ENCODE measurements at places on chromosomes 3 and 15.

DNA sequence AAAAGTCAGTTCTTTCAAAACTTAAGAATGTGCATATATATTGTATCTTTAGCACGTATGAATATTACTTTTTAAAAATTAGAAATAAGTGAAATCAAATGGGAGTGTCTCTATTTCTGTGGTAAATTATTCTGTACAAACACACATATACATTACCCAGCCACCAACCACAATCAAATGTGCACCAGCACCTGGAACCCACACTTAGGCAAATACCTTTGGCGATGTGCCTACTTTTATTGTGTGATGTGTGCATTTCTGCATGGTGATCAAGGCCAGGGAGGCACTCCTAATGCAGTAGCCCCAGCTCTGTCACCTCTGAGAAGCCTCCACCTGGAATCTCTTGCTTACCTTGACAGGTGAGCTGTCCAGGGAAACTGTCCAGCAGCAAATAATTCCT, 76.9 kb downstream of the PIK3R4 start:
- peaks cover 11% of the 10 kb centered on the region for H3K36me3 ChIP-seq
- H3K27ac ChIP-seq: no peak overlapping the region
- no peak for DNase-seq
- no peaks in the 10 kb centered on the region for H3K27me3 ChIP-seq
- H3K4me3 ChIP-seq: no peak overlapping the region

GRCh38 chr3:187919048-187919447, 173.8 kb upstream of the BCL6 start:
- no peaks in the 10 kb centered on the region for H3K36me3 ChIP-seq
- no peak overlapping the region for H3K4me3 ChIP-seq
- H3K27ac ChIP-seq: peak overlapping the region; percentile 48
- no peak for DNase-seq
- H3K27me3 ChIP-seq: peaks cover 7% of the 10 kb centered on the region

DNA sequence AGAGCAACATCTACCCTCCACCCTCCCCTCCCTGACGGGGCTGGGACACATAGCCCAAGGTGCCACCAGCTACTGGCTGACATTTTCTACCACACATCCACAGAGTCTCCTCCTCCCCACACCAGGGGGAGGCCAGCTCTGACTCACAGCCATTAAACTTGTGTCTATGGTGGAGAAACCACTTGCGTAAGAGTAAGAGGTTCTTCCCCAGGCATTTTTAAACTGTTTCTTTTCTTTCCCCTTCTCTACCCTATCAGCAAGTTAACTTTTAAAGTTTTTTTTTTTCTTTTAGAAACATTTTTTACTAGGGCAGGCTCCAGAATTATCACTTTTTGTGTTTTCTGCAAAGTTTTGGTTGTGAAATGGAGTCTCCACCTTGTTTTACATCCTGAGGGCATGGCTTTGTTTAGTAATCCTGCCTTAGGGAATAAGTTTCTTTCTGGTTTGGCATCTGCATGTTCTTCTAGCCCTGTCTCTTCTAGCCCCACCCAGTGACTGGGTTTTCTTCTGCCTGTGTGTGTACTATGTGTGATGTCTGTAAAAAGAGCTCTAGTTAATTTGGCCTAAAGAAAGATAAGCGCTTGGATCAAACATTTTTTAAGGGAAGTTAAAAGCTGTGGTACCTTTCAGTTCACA, 148.8 kb upstream of the GADL1 start:
- no peak overlapping the region for H3K27ac ChIP-seq
- H3K27me3 ChIP-seq: no peaks in the 10 kb centered on the region
- peaks cover 2% of the 10 kb centered on the region for H3K36me3 ChIP-seq
- peaks cover 4% of the 10 kb centered on the region for H3K4me1 ChIP-seq
- no peak for DNase-seq

GRCh38 chr3:67713764-67714469, 59.5 kb upstream of the SUCLG2 start:
- no peak overlapping the region for H3K4me3 ChIP-seq
- no peak overlapping the region for H3K27ac ChIP-seq
- H3K4me1 ChIP-seq: peaks cover 3% of the 10 kb centered on the region
- H3K27me3 ChIP-seq: no peaks in the 10 kb centered on the region
- no peak for DNase-seq

GRCh38 chr3:8499181-8499611, 2.4 kb upstream of the LMCD1 start:
- no peak for DNase-seq
- H3K27me3 ChIP-seq: no peaks in the 10 kb centered on the region
- H3K4me3 ChIP-seq: no peak overlapping the region
- no peaks in the 10 kb centered on the region for H3K36me3 ChIP-seq

GRCh38 chr3:24945563-24945962, 450.9 kb upstream of the THRB start:
- H3K4me3 ChIP-seq: no peak overlapping the region
- H3K27me3 ChIP-seq: no peaks in the 10 kb centered on the region
- no peak overlapping the region for H3K27ac ChIP-seq
- DNase-seq: no peak
- no peaks in the 10 kb centered on the region for H3K4me1 ChIP-seq

DNA sequence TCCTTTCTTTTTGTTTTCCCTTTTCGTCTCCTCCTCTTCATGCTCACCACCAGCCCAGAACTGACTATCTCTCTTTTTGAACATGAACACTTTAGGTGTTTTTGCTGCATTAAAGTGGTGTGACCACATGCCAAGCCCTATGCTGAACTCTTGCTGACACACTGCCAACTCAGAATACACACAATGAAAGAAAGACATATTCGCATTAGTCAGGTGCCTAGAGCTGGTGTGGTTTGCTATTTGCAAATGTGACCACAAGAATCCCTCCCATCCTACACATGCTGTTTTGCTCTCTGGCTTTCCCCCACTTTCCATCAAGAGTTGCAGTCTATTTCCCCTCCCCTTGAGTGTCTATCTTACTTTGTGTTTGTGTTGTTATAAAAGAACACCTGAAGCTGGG, 967.8 kb upstream of the CFAP20DC start:
- no peak overlapping the region for H3K27ac ChIP-seq
- H3K27me3 ChIP-seq: no peaks in the 10 kb centered on the region
- H3K4me1 ChIP-seq: no peaks in the 10 kb centered on the region

GRCh38 chr15:85630311-85630710, 164.4 kb downstream of the KLHL25 start:
- no peaks in the 10 kb centered on the region for H3K27me3 ChIP-seq
- no peak overlapping the region for H3K4me3 ChIP-seq
- DNase-seq: no peak
- H3K27ac ChIP-seq: no peak overlapping the region

- no peak overlapping the region for H3K27ac ChIP-seq
- no peak for DNase-seq
- H3K4me1 ChIP-seq: peaks cover 10% of the 10 kb centered on the region
- H3K36me3 ChIP-seq: no peaks in the 10 kb centered on the region
Measured at GRCh38 chr15:57327985-57328471, 48.3 kb upstream of the CGNL1 start.

GRCh38 chr3:34783876-34784275, 855.4 kb upstream of the ARPP21 start:
- no peaks in the 10 kb centered on the region for H3K27me3 ChIP-seq
- no peak overlapping the region for H3K4me3 ChIP-seq
- peaks cover 3% of the 10 kb centered on the region for H3K4me1 ChIP-seq
- H3K36me3 ChIP-seq: no peaks in the 10 kb centered on the region
- H3K27ac ChIP-seq: no peak overlapping the region

- H3K4me1 ChIP-seq: peaks cover 4% of the 10 kb centered on the region
- DNase-seq: no peak
- no peak overlapping the region for H3K4me3 ChIP-seq
- H3K27ac ChIP-seq: no peak overlapping the region
- H3K27me3 ChIP-seq: no peaks in the 10 kb centered on the region
Measured at GRCh38 chr3:193391902-193392301, 13.3 kb upstream of the ATP13A5 start.

DNA sequence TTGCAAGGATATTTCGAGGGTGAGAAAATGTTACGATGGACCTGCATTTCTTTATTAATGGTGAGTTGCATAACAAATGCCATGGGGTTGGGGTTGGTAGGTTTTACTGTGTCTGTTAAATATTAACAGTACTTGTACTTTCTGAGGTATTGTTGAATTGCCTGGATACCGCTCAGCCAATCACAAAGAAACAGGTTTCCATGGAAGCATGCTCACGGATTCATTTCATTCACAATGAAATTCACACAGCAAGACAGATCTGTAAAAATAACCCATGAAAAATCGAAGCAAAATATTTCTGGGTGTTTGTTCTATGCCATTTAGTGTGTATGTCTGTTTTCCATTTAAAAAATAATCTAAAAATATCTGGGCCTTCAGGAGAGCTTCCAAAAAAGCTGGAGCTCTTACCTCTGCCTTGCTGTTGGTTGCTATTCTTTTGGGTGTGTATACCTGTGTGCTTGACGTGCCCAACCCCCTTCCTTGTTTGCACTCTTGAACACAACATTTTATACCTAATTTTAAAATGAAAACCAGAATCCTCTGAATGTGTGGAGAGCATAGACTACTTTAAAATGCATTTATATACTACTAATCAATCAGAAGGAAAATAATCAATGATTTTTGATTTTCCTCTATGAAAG, 479.8 kb upstream of the TBL1XR1 start:
- peaks cover 43% of the 10 kb centered on the region for H3K4me1 ChIP-seq
- peaks cover 2% of the 10 kb centered on the region for H3K36me3 ChIP-seq
- peak overlapping the region; percentile 84 for H3K27ac ChIP-seq
- no peaks in the 10 kb centered on the region for H3K27me3 ChIP-seq
- DNase-seq: no peak

- H3K36me3 ChIP-seq: no peaks in the 10 kb centered on the region
- peaks cover 21% of the 10 kb centered on the region for H3K4me1 ChIP-seq
- H3K27me3 ChIP-seq: peaks cover 23% of the 10 kb centered on the region
Measured at GRCh38 chr3:52779011-52779836, 1.8 kb downstream of the ITIH1 start.

- H3K4me1 ChIP-seq: peaks cover 3% of the 10 kb centered on the region
- H3K27ac ChIP-seq: no peak overlapping the region
- H3K27me3 ChIP-seq: no peaks in the 10 kb centered on the region
- H3K4me3 ChIP-seq: no peak overlapping the region
Measured at GRCh38 chr3:107987036-107987939, 103.5 kb downstream of the CD47 start.

DNA sequence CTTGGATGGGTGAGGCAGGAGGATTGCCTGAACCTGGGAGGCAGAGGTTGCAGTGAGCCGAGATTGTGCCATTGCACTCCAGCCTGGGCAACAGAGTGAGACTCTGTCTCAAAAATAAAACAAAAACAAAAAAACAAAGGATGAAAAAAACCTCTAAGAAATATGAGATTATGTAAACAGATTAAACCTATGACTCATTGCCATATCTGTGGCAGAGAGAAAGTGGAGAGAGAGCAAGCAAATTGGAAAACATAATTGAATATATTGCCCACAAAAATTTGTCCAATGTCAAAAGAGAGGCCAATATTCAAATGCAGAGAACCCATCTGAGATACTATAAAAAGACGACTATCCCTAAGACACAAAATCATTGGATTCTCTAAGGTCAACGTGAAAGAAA, 1106.0 kb downstream of the OTOL1 start:
- H3K36me3 ChIP-seq: no peaks in the 10 kb centered on the region
- H3K27me3 ChIP-seq: no peaks in the 10 kb centered on the region
- no peak for DNase-seq
- peaks cover 11% of the 10 kb centered on the region for H3K4me1 ChIP-seq
- no peak overlapping the region for H3K4me3 ChIP-seq
